ENCODE measurements at places on chromosomes 2 and 18.

DNA sequence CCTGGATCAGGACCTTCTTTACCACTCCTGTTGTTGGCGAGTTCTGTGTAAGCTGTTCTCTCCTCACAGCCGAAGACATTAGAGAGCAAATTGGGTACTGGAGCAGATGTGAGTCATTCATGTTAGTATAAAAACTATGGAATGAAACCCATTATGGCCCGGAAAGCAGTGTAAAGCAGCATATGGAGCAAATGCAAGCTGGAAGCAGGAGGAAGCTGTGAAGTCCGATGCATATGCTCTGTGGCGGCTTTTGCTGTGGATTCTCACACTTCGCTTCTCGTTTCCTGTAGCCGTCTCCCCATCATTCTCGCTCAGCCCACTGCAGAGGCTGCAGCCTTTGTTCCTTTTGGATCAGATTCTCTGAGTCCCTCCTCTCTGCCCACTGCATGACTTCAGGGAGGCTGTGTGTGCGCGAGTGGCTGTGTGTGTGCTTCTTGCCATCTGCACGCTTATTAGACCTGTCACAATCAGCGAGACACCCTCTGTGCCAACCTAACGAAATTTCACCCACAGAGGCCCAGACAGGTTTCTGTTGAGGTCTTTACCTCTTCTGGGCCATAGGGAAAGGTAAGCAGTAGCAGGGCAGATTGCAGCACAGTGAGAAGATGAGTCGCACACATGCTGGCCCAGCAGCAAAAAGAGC lies 3.3 kb upstream of the GALNT14 start:
- peak; percentile 48 for DNase-seq

GRCh38 chr18:8283891-8284585 lies 325.2 kb upstream of the RAB12 start:
- DNase-seq = no peak

DNA sequence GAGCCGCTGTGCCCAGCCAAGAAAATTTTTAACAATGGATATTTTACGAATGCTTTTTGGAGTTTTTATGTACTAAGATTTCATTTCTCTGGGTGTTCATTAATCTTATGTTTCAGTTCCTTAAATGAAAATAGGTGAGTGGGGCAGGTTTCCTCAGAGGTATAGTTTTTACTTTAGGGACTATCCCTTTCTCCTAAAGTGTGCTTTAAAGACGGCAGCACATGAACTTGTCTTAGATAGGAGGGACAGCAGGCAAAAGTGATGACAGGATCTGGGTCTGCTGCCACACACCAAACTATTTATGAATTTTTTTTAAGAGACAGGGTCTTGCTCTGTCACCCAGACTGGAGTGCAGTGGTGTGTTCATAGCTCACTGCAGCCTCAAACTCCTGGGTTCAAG lies 8.0 kb upstream of the REL start:
- DNase-seq = no peak

GRCh38 chr18:77107292-77107691 lies 25.3 kb downstream of the MBP start:
- peak; percentile 77 for DNase-seq

Measured in lower leg skin (tissue), 4 donors.